ENCODE measurements at places on chromosomes 6 and 20. TPM values are rescaled to one million over a fixed set of nuclear protein-coding genes. Genes with fewer than 3 reads are reported as not detected.

- peak; percentile 72 for DNase-seq
- no peak overlapping the region for H3K27ac ChIP-seq
- H3K4me3 ChIP-seq: no peak overlapping the region
- H3K27me3 ChIP-seq: no peaks in the 10 kb centered on the region
These were observed 159.5 kb upstream of the KHDRBS2 start for GRCh38 chr6:62445521-62445920.

- no peaks in the 10 kb centered on the region for H3K27me3 ChIP-seq
- peak overlapping the region; percentile 37 for H3K27ac ChIP-seq
- DNase-seq: no peak
- H3K4me3 ChIP-seq: no peak overlapping the region
These were observed 3.9 kb downstream of the FKBP1A start for GRCh38 chr20:1388741-1389483.

The PRND gene
- total RNA-seq: not detected

The NHSL1 gene
- total RNA-seq: 25.2 TPM

DNA sequence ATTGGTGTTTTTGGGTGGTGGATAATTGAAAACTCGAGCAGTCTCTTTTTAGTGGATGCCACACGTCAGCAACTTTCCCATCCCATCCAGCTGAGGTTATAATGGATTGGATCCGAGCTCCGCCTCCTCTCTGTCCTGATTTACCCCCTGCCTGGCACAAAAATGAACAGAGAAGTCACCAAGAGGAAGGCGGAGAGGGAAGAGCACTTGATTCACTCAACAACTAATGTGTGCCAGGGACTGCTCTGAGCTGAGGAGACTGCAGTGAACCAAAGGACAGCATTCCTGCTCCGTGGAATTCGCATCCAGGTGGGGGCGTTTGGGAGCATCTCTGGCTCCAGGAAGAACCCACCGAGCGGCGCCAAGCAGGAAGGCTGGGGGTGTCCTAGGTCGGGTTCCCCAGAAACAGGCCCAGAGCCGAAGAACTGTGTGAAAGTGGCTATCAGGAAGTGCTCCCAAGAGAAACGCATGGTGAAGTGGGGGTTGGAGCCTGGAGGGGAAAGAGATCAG lies 95.8 kb upstream of the NAA20 start:
- no peaks in the 10 kb centered on the region for H3K36me3 ChIP-seq
- no peak overlapping the region for H3K27ac ChIP-seq
- DNase-seq: peak; percentile 61
- H3K4me1 ChIP-seq: peaks cover 5% of the 10 kb centered on the region
- H3K4me3 ChIP-seq: no peak overlapping the region
- H3K27me3 ChIP-seq: no peaks in the 10 kb centered on the region

The HDGFL1 gene
- not detected for total RNA-seq

The ESF1 gene
- total RNA-seq: 18.2 TPM

GRCh38 chr20:54123587-54124180 lies 50.1 kb downstream of the CYP24A1 start:
- no peaks in the 10 kb centered on the region for H3K4me1 ChIP-seq
- H3K27ac ChIP-seq: no peak overlapping the region
- no peaks in the 10 kb centered on the region for H3K36me3 ChIP-seq
- no peak for DNase-seq

The C6orf132 gene
- total RNA-seq: 3.1 TPM

GRCh38 chr6:84764332-84765049 lies at the start of gene TBX18:
Gene TBX18, minus strand, starts transcription at chr6:84764598. Its CDS starts 417 bp downstream, at chr6:84764181.
- peak; percentile 98 for DNase-seq
- no peaks in the 10 kb centered on the region for H3K4me1 ChIP-seq
- no peaks in the 10 kb centered on the region for H3K36me3 ChIP-seq
- H3K27me3 ChIP-seq: no peaks in the 10 kb centered on the region

GRCh38 chr6:27771235-27771634 lies 141.0 kb downstream of the OR2B2 start:
- H3K4me1 ChIP-seq: no peaks in the 10 kb centered on the region
- H3K27me3 ChIP-seq: no peaks in the 10 kb centered on the region

Measured in aorta (tissue), 5 donors.